ENCODE measurements at places on chromosomes 11 and 22.

DNA sequence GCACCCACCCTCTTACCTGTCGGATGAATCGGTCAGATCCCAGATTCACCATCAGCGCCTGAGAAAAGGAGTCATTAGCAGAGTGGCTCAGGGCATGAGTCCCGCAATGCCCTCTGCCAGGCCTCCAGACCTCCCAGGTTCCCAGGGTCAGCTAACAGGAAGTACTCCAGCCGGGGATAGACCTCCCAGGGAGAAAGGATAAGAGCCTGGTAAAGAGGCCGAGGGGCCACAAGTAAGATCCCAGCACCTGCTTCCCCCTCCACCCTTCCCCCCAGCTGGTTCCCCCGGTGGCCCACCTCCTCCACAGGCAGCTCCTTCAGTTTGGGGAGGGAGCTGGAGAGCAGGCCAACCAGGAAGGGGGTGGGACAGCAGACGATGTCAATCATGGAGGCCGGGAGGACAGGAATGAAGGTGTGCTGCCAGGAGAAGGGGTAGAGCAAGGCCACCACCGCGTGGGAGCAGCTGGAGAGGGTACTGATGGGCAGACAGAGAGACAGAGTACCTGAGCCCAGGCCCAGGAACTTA, 16.4 kb downstream of the RPL27A start:
- no peak for DNase-seq

GRCh38 chr11:62487738-62488551, 58.7 kb downstream of the AHNAK start:
- DNase-seq = no peak

DNA sequence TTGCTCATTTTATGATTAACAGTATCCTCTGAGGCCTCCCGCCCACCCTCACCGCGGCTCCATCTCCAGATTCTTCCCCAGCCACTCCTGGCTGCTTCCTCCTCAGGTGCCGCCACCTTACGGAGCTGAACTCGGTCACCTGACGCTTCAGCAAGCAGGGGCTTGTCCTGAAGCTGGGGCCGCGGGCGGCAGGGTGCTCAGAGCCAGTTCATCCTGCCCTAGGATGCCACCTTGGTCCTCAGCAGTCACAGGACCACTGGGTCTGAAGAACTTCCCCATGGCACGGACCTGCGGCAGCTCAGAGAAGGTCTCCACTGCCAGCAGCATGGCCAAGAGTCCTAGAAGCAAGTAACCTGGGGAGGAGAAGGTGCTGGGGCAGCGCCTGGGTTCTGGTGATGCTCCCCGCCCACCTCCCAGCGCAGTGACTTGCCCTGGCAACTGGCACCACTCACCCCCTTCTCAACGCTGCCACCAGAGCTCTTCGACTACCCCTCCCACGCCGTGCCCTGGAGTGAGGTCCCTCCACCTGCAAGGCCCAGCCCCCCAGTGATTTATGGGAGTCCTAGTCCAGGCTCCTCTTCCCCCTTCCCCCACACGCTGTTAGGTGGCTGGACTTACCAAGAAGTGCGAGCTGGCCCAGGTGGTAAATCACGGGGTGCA, 2.6 kb downstream of the KCNK7 start:
- no peak for DNase-seq

DNA sequence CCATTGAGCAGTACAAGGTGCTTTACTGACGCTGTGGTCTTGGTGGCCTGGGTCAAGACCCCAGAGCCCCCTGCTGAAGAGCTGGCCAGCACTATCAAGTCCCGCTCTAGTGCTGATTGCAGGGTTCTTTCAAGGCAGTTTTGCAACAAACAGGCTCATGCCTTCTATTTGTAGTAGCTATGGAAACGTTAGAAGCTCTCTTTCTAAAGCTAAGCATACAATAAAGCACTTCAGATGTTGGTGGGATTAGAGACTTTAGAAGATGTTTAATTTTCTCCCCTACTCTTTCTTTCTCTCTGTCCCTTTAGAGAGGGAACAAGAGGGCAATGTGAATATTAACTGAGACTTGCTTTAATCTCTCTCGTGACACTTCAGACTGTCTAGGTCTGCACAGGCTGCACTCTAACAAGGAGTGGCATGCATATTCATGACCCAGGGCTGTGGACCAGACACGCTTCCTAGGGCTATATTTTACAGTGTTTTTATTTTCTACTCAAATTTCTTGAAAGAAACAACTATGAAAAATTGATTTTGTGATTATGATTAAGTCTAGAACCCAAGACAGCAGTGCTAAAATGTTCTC, 138.6 kb downstream of the WNT7B start:
- no peak for DNase-seq

GRCh38 chr22:44797181-44797725, 44.9 kb downstream of the ARHGAP8 start:
- DNase-seq = no peak

DNA sequence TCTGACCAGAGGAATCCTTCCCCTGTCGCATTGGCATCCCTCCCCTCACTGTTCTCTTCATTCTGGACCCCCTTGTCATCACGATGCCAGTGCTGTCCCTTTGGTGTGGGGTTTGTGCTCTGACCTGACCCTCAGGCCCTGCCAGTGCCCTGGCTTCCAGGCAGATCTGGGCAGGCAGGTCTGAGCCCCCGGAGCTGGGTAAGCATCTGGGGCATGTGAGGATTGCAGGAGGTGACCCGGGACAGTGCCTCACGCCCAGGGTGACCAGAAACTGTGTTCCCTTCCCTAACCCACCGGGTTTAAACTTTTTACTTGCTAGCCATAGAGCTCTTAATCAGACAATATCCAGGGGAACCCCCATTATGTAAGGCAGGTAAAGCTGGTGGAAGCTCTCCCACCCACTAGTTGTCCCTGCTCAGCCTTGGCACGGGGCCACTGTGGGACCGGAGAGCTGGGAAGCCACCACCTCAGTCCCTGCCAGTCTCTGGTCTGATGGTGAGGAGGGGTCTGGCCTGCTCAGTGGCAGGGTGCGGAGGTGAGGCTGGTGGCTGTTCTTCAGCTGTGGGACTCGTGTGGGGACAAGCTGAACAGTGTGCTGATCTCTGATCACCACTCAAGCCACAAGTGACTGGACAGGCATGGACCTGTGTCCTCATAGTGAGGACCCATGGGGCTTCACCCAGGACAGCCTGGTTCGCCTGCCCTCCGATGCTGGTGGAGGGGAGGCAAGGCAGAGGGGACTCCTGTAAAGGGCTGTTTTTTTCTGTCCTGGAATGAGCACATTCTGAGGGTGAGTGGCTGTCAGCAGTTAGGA, 38.0 kb downstream of the BCR start:
- DNase-seq = no peak

GRCh38 chr11:17077240-17077519, 287 bp downstream of the RPS13 start:
- DNase-seq = no peak

GRCh38 chr22:40263191-40263590, 83.1 kb upstream of the ADSL start:
- no peak for DNase-seq

DNA sequence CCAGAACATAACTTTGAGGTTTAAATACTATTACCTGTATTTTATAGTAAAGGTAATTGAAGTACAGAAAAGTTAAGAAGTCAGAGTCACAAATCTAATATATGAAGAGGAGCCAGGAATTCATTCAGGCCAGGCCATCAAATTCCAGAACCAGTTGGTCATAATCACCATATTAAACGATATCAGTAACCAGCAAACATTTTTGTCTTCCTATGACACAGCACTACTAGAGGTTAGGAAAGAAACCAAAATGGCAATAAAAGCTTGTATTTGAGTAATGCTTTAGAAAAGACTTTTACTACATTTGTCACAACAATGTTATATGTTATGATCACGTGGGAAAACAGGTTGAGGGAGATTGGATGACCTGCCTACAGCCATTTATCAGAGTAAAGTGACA, 62.2 kb downstream of the DKK3 start:
- no peak for DNase-seq

DNA sequence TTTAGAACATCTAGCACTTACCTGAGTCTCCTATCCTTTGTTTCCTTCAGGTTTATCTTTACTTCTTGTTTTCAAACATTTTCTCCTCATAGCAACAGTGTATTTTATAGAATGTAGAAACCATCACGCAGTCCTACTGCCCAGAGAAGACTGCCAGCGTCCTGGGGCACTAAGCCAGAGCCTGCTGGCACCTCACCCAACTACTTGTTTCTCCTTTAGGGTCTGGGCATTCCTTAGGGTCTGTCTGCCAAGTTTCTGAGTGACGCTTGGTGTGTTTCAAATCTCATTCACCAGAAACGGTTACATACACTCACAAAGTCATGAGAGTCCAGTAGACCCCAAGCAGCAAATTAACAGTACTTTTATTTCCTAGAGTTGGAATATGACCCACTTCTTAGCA, 49.6 kb upstream of the SLC25A1 start:
- no peak for DNase-seq

DNA sequence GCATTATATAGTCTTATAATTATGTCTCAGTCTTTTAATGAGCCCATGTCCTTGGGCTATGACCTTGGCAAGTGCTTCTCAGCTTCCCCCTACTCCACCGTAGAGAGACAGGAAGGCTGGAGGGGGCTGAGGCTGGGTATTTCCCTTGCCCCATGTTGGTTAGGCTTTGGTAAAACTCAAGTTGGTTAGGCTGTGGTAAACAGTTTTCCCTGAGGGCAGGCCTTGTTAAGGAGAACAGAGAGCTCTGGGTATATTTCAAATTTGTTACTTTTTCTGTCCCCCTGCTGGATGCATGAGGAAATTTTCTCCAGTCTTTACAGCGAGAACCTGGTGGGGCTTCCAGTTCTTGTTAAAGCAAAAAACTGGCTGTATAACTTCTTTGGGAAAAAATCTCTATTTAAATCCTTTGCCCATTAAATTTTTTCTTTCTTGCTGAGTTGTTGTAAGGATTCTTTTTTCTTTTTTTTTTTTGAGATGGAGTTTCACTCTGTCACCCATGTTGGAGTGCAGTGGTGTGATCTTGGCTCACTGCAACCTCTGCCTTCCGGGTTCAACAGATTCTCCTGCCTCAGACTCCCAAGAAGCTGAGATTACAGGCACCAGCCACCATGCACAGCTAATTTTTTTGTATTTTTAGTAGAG, 12.2 kb upstream of the DCHS1 start:
- DNase-seq = no peak

DNA sequence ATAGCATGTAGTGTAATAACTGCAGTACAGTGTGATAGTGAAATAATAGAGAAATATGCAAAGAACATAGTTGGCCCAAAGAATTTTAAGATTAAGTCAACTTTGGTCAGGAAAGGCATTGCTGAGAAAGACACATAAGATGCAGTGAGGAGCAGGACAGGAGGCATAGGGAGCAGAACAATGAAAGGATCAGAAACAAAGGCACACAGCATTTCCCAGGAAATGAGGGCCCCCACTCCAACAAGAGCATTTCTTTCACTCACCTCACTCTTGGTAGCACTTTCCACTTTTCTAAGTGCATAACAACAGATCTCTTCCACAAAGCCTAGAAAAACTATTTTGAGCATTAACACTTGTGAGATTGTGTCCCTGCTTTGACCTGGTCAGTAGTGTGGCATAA, 238.4 kb upstream of the FAT3 start:
- no peak for DNase-seq

GRCh38 chr11:124753205-124753604, 1.1 kb upstream of the VSIG2 start:
- DNase-seq = no peak

- no peak for DNase-seq
These were observed 700.0 kb upstream of the ANO5 start for GRCh38 chr11:21492931-21493330.

GRCh38 chr11:119992171-119993051, 145.5 kb downstream of the TRIM29 start:
- no peak for DNase-seq

- no peak for DNase-seq
These were observed 4.9 kb upstream of the TCN2 start for GRCh38 chr22:30602049-30602448.

GRCh38 chr11:44266056-44266780, 43.7 kb downstream of the ALX4 start:
- no peak for DNase-seq

DNA sequence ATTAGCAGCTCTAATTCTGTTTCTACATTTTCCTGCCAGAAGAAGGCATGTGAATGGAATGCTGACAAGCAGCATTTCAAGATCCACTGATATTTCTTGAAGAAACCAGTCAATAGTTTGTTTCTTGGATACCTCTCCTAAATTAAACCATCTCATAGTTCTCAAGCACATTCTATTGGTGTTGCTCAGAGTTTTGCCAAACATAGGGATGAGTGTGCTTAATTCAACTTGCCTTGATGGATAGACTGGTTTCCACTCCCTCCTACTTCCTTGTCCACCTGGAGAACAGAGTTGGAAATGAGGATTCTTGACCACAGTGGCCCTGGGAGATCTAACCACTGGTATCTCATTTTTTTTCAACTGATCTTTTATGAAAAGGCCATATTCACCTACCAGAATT, 29.8 kb upstream of the DDX10 start:
- DNase-seq = no peak

GRCh38 chr22:36386351-36386899, 1.3 kb downstream of the MYH9 start:
- DNase-seq = peak; percentile 60

- no peak for DNase-seq
These were observed 8.0 kb downstream of the AHNAK start for GRCh38 chr11:62538470-62539237.

GRCh38 chr11:117933475-117933874, 4.3 kb upstream of the TMPRSS13 start:
- no peak for DNase-seq

GRCh38 chr11:44224867-44225501, 85.0 kb downstream of the ALX4 start:
- no peak for DNase-seq

- no peak for DNase-seq
These were observed 354.9 kb downstream of the JRKL start for GRCh38 chr11:96744697-96745096.

GRCh38 chr22:31748490-31748889, 1.4 kb downstream of the PRR14L start:
- no peak for DNase-seq

GRCh38 chr22:42296381-42296853, 26.0 kb upstream of the TCF20 start:
- DNase-seq = no peak

GRCh38 chr11:134098566-134099184, 29.8 kb downstream of the JAM3 start:
- no peak for DNase-seq

DNA sequence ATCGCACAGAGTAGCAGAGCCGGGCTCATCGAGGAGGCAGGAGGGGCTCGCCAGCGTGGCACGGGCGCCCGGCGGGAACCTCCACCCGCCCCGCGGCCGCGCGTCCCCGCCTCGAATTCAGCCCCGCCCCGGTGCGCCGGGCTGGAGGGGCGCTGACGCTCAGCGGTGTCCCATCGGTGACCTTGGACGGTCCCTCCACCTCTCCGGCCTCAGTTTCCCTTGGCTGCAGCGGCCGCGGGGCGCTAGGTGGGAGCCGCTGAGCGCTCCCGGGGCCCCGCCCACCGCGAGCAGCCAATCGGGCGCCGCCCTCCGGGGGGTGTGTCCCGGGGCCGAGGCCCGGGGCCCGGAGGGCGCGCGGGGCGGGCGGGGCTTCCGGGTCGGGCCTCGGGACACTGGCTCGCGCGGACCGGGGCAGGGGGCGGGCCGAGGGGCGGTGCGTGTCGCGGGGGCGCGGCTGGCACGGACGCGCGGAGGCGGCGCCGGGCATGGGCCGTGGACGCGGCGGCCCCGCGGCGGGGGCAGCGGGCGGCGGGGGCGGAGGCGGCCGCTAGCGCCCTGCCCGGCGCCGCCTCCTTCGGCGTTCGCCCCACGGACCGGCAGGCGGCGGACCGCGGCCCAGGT, at the start of gene PPARA:
Gene PPARA (plus strand): TSS at position 493 of the 621 bp plus-strand sequence. CDS start 47,858 bp downstream, outside the sequence.
- peak; percentile 88 for DNase-seq

- DNase-seq = no peak
These were observed 772 bp downstream of the TBC1D10C start for GRCh38 chr11:67404515-67405195.

GRCh38 chr11:13429836-13430235, 33.2 kb downstream of the BTBD10 start:
- DNase-seq = no peak

Measured in nephron progenitor cell (in vitro differentiated cells).